ENCODE measurements at places on chromosomes 12 and 14.

GRCh38 chr12:131947482-131948027 lies 2.2 kb upstream of the EP400 start:
- no peak for DNase-seq

DNA sequence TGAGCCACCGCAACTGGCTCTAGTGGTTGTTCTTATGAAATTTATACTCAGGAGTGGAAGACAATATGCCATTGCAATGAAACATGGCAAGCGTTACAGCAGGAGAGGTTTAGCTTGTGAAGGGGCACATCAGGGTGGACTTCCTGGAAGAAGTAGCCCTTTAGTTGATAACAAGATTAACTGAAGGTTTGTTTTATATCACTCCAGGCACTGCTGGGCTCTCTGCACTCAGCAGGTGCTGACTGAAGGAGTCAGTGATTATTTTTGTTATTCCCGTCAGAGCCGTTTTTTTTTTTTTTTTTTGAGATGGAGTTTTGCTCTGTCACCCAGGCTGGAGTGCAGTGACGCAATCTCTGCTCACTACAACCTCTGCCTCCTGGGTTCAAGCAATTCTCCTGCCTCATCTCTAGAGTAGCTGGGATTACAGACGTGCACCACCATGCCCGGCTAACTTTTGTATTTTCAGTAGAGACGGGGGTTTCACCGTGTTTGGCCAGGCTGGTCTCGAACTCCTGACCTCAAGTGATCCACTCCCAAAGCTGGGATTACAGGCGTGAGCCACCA lies 17.6 kb upstream of the GPR68 start:
- DNase-seq, result no peak

DNA sequence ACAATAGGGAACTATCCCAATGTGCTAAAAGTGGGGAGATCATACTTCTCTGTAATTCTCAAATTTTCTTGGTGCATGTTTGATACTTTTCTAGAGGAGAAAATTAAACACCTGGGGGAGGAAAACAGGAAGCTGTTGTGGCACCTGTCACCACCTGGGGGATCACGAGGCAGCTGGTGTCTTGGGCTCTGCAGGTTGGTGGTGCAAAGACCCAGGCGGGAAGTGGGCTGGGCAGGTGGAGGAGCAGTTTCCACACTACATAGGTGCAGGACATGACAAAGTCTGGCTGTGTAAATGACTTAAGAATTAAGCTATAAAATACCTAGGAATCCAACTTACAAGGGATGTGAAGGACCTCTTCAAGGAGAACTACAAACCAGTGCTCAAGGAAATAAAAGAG lies 23.2 kb downstream of the PEX5 start:
- no peak for DNase-seq

DNA sequence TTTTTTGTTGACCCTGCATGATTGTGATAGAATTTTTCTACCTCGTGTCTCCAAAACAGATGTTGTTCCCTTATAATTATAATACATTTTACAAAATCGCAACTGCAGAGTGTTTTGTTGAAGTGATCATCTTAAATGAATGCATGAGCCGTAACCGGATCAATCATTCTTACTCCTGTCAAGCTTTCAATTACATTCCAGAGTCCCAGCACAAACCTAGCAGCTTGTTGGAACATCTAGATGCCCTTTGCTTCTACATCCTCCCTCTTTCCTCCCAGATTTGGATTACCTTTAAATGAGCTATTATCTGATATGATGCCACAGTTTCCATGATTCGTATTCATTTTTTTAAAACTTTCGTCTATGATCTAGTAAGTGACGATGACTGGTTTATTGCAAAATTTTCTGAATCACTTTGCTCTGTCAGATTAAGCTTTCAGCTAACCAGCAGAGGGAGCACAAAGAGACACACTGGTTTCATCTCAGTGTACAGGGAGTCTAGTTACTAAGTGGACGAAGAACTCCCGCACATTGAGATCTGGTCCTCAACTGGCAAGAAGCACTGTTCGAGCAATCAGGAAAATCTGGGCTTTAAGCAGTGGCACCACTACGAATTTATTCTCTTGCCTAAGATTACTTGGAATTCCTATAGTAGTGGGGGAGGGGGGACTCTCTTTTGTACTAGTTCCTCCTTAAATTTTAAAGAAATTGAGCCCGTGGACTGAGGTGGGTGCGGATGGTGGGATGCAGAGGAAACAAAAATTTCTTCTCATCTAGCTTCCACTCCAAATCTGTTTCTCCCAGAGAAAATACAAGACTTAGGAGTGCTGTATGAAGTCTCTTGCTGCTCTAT lies 40.9 kb downstream of the TSHR start:
- DNase-seq, result no peak

DNA sequence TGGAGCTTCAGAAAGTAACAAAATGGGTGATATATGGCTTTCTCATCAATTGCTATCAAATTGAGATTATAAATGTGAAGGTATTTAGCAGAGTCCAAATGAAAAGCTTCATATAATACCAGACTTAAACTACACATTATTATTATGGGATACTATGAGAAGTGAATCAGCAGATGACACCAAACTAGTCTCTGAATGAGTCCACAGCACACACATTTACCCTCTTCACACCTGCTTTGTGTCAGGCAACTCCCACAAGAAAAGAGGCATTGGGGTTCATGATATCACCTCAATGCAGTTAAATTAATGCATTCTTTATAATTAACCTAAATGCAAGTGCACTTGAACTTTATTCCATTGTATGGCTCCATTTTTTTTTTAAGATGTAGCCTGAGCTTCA lies 330.5 kb downstream of the BCL11B start:
- DNase-seq, result no peak

GRCh38 chr12:86122846-86123468 lies 133.2 kb downstream of the MGAT4C start:
- DNase-seq, result no peak

DNA sequence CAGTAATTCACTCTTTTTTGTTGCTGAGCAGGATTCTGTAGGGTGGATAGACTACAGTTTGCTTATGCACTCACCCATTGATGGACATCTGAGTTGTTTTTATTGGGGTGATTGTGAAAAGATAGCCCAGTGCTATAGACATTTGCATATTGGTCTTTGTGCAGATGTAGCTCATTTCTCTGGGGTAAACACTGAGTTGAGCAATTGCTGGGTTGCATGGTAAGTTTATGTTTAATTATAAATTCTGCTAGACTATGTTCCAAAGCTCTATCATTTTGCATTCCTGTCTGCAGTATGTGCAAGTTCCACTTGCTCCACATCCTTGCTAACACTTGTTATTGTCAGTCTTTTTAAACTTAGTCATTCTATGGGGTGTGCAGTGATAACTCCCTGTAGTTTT lies 65.4 kb upstream of the RFLNA start:
- no peak for DNase-seq

- DNase-seq, result no peak
These were observed 187.1 kb downstream of the KITLG start for GRCh38 chr12:88393017-88393767.

- no peak for DNase-seq
These were observed 38.7 kb downstream of the FAR2 start for GRCh38 chr12:29187756-29188155.

- DNase-seq, result no peak
These were observed 80.5 kb upstream of the BTG1 start for GRCh38 chr12:92226071-92226661.

DNA sequence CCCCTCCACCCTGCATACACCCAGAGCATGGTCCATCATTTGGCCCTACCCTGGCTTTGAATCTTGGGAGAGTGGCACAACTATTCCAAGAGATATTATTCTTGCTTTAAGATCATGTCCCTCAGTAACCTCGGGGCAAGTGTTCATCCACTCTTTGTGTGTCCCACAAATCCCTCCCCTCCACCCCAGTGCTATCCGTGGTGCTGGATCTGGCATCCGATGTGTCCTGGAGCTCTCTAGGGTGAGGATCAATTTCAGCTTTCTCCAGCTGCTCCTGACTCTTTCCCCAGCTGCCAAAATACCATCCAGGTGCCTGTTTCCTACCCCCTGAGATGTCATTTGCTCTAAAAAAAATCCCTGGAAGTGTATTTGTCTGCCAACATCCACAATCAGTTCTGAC lies 64.8 kb upstream of the CMKLR1 start:
- DNase-seq, result no peak

DNA sequence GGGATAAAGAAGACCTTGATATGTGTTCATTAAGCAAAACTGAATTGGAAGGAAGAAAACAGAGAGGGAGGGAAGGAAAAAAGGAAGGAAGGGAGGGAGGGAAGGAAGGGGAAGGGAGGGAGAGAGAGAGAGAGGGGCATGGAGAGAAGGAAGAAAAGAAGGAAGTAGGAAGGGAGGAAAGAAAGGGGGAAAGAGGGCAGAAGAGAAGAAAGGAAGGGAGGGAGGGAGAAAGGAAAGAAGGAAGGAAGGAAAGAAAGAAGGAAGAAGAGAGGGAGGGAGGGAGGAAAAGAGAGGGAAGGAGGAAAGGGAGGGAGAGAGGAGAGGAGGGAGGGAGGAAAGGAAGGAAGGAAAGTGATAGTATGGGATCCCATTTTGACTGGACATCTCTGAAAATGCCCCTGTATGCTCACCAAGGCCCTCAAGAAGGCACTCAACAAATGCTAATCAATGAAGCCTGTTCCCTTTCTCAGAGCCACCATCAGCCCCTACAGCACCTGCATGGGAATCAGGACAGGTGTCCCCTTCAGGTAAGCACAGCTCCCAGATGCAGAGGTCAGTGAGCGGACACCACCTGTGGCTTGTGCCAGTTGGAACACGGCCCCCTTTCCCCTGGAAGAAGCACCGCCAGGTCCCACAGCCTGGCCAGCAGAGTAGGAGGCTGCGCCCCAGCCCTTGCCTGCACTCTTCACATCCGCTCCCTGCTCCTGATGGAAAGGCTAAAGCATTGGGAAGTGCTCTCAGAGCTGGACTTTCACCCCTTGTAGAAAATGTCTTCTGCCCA lies 161.4 kb upstream of the DIO3 start:
- DNase-seq, result no peak

DNA sequence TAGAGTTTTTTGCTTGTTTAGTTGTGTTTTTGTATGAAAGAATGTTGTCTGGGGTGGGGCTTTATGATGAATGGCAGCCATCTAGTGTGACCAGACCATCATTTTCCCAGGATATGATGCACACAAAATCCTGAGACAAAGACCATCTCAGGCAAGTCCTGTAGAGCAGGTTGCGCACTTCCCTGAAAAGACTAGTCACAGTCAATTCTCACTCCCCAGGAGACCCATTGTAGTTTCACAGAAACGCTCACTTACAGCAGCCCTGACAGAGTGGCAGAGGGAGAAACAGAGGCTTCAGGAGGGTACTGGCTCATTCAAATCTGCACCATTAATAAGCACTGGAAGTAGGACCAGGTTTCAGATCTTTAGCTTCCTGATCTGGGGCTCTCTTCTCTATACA lies 183.2 kb downstream of the TMEM117 start:
- no peak for DNase-seq

DNA sequence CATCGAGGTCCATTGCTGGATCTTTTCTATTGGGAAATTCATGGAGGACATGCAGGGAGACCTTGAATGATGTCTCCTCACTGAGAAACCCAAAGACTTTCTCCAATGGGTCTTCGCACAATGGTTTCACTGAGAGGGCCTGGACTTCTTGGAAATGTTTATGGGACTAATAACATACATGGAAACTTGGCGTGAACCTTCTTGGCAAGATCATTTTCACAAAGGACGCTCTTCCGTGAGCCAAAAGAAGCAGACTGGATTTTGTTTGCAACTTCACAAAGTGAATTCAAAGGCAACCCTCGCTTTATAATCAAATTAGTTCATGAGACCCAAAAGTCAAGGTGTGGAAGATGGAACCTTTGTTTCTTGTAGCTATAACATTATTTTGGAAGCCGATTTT lies 154.4 kb downstream of the TMEM132C start:
- no peak for DNase-seq

DNA sequence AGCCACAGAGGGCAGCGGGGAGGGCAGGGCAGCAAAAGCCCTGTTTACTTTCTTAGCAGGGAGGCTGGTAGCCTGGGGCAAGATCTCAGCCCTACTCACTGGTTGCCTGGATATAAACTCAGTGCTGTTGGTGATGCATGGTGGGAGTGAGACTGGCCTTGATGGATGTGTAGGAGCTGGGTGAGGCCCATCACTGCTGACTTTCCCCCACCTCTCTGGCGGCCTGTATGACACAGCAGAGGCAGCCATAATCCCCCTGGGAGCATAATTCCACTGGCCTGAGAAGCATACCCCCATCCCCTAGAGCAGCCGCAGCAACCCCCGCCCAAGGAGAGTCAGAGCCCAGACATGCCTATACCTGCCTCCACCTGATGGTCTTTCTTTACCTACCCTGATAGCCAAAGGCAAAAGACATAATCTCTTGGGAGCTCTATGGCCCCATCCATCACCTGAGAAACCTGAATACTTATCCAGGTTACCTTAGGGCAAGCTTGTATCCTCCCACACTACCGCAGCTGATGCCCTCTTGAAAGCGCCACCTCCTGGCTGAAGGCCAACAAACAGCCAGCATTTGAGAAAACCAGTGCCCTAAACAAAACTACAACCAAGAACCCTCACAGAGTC lies 59.3 kb downstream of the DNAI7 start:
- DNase-seq, result no peak

DNA sequence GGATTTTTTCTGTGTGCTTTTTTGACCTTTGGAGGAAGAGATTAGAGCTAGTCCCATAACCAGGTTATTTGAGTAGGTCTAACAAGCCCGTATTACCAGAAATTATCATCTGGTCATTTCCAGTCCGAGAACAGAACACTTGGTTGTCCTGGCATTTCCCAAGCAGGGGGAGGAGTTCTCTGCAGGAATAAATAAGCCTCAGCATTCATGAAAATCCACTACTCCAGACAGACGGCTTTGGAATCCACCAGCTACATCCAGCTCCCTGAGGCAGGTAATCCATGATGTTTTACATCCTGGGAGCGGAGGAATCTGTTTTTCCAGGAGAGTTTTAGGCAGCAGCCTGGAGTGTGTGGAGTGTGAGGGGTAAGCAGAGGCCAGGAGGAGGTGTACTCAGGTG lies at the start of gene SERPINA3:
TSS of gene SERPINA3 (plus strand) at position 218 of the 400 bp plus-strand sequence. CDS start 2,051 bp downstream, outside the sequence.
- no peak for DNase-seq

DNA sequence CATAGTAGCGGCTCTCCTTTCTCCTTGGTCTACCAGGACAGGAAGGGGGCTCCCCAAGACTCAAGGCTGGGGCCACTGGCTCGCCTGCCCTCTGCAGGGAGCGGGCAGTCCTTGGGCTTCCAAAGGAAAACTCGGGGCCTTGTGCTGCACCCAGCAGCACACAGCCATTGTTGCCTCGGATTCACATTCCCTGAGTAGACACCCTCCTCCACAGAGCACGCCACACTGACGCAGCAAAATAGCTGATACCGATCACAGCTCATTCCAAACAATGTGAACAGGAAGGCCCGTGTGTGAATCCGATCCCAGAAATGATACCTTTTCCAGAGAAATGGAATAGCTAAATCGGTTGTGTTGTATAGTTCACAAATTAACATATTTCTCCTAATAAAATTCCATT lies 65.1 kb upstream of the DYNC1H1 start:
- DNase-seq, result no peak

DNA sequence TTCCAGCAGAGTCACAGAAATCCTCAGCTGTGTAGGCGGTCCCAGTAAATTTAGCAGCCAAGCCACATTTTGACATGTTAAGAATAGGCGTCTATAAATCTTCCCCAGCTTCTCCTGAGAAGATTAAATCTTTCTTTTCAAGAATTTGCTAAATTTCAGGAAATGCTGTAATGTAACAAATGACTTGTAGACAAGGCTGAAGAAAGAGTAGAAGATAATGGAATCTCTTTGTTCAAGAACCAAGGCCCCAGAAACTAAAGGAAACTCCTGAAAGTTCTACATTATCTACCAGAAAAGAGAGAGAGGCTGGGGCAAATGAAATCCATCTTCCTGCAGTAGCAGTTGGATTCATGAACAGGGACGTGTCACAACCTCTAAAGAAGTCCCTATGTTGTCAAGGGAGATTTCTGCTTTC lies 760.3 kb downstream of the NOVA1 start:
- no peak for DNase-seq
